Mesothelial cell of epicardium (in vitro differentiated cells): ENCODE measurements at places on chromosomes 1 and 21. TPM values are rescaled to one million over a fixed set of nuclear protein-coding genes. Genes with fewer than 3 reads are reported as not detected.

DNA sequence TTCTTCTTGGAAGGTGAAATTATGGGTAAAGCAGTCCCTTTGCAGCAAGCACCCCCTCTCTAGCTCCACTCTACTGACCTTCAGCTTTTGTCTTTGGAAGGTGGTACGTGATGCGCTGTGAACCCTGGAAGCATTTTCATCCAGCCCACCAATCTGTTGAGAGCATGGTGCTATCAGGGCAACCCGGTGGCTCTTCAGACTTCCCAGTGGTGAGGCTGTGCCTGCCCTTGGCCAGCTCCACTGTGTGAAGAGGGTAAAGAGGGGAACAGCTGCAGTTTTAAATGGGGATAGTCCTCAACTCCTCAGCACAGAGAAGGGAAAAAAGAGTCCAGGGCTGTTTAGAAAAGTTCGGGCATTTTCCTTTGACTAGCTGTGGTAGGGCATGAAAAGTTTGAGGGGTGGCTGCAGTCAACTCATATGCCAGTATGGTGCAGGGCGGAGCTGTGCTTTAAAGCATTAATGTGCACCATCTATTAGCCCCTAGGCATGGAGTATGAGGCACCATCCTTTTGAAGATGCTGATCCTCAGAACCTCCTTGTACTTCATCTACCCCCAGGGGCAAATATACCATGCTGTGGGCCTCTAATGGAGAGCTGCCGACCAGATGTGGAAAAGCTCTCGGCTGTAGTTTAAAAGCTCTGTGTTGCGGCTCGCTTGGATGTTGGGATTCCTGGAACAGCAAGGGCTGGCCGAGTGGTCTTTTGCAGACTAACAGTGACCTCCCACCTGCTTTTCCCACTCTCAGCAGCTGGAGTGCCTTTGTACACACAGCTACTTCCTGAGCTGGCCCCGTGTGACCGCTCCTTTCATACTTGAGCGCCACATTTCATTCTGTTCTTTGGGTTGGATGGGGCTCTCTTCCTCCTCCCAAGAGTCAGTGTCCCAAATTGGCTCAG, 123.0 kb downstream of the PEX14 start:
- H3K27me3 ChIP-seq = no peaks in the 10 kb centered on the region
- H3K36me3 ChIP-seq = peaks cover 3% of the 10 kb centered on the region
- H3K27ac ChIP-seq = no peak overlapping the region
- no peak for DNase-seq

- H3K4me1 ChIP-seq = peaks cover 19% of the 10 kb centered on the region
- peaks cover 11% of the 10 kb centered on the region for H3K27me3 ChIP-seq
- DNase-seq = no peak
- H3K4me3 ChIP-seq = no peak overlapping the region
- H3K36me3 ChIP-seq = no peaks in the 10 kb centered on the region
Observed at GRCh38 chr1:240027059-240027462, 64.6 kb upstream of the FMN2 start.

The CCDC181 gene
- total RNA-seq = 1.3 to 2.2 TPM (median 1.4 TPM) in 3 replicates

The ORC1 gene
- total RNA-seq = 4.4 to 4.7 TPM (median 4.5 TPM) in 3 replicates

- no peaks in the 10 kb centered on the region for H3K27me3 ChIP-seq
- H3K4me1 ChIP-seq = peaks cover 5% of the 10 kb centered on the region
- no peak for DNase-seq
- H3K27ac ChIP-seq = no peak overlapping the region
Observed at GRCh38 chr1:116764466-116764898, 10.3 kb downstream of the CD2 start.

- H3K27ac ChIP-seq = no peak overlapping the region
- H3K4me1 ChIP-seq = peaks cover 3% of the 10 kb centered on the region
- no peak for DNase-seq
- peaks cover 18% of the 10 kb centered on the region for H3K36me3 ChIP-seq
Observed at GRCh38 chr1:2115702-2116341, 65.6 kb downstream of the PRKCZ start.

The PLXNA2 gene
- 13.2 to 16.5 TPM (median 14.7 TPM) in 3 replicates for total RNA-seq

DNA sequence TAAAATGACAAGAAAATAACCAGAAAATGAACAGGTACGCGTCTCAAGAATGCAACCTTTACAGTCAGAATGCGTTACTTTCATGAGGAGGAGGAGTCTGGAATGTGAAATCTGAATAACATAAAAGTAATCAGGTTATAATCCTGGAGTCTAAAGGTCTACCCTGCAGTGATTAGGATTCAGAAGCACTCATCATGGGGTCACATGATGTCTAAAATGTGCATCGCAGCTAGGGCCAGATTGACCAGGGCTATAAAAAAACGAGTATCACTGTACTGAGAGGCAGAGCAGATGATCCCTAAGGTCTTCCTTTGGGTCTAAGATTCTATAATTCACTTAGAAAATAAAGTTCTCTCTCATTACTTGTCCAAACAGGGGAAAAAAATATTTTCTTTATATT, 7.4 kb downstream of the EIF2D start:
- H3K27ac ChIP-seq = no peak overlapping the region
